Activated CD4-positive, alpha-beta memory T cell treated with anti-CD3 and anti-CD28 coated beads, Interleukin-2, amount 10 ng/mL, durations not matched to agents 7 days and 5 days (primary cell): ENCODE measurements at places on chromosomes 13 and 19. TPM values are rescaled to one million over a fixed set of nuclear protein-coding genes. Genes with fewer than 3 reads are reported as not detected.

- no peak for DNase-seq
Observed at GRCh38 chr19:53960886-53961285, 1.9 kb upstream of the CACNG8 start.

LSR gene
- 13.3 TPM for total RNA-seq

DNA sequence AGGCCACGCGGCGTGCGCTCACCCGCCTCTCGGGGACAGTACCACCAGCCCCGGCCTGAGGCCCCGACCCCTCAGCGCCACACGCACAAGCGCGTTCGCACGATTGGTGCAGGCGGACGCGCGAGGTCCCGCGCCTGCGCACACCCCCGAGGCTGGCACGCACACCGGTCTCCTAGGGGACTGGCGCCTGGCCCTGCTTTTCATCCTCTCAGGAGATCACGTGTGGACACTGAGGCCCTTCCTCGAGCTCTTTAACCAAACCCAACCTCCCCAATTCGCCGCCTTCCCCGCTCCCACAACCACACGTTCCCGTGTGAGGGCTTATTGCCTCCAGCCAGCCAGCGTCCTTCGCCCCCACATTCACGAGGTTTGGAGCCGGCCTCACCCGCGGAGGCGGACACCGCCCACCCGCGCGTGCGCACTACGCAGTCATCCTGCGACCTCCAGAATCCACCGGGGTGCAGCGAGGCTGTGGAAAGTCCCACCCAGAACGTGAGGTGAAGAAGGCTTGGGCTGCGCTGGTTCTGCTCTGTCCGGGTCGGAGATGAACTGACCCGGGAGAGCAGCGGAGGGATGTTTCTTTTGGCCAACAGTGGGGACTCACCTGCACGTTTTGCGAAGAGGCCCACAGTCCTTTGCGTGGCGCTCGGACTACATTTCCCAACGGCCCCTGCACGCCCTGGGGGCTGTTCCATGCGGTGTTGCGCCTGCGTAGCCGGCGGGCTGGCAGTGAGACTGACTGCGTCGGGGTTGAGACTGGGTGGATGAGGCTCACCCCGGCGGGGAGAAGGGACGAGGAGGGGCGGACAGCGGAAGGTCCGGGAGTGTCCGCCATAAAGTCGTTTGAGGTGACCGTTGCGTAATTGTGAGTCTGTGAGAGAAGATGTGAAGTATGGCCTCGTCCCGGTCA lies 539 bp upstream of the ZNF667 start:
- no peak for DNase-seq

DNA sequence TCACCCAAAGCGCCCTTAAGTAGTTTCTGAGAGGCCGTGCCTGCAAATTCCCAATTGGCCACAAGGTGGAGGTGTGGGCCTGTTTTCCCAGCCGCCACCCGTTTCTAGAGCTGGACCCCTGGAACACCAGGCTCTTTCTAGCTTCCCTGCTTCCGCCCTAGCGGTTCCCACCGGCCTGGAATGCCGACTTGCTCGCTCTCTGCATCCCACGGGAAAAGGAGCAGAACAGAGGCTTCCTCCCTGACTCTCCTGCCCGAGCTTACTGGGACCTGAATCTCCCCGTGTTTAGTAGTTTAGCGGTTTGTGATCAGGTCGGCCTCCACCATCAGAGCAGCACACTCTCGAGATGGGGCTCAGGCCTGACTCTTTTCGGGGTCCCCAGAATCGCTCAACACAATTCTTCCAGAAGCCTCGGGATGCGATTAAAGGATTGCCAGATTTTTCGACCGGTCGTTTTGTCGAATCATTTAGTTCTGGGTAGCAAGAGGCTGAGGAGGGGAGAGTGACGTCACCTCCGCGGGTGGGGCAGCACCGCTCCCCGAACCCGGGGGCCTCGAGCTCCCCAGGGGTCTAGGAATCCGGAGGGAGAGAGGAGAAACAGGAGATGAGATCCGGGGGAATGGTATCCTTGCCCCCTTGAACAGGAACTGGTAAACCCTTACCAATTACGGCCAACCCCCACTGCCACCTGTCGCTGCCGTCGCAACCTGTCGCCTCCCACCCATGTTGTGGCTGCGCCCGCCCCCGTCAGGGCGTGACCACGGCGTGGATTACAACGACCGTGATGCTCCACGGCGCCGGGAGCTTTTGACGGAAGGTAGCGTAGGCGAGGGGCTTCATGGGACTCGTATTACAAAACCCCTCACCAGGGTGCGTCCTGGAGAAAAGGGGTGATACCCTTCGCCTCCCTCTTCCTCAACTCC lies 8.0 kb downstream of the NAPSA start:
- DNase-seq, result peak; percentile 89

- DNase-seq, result no peak
Observed at GRCh38 chr19:1089891-1090290, 5.3 kb downstream of the POLR2E start.

DNA sequence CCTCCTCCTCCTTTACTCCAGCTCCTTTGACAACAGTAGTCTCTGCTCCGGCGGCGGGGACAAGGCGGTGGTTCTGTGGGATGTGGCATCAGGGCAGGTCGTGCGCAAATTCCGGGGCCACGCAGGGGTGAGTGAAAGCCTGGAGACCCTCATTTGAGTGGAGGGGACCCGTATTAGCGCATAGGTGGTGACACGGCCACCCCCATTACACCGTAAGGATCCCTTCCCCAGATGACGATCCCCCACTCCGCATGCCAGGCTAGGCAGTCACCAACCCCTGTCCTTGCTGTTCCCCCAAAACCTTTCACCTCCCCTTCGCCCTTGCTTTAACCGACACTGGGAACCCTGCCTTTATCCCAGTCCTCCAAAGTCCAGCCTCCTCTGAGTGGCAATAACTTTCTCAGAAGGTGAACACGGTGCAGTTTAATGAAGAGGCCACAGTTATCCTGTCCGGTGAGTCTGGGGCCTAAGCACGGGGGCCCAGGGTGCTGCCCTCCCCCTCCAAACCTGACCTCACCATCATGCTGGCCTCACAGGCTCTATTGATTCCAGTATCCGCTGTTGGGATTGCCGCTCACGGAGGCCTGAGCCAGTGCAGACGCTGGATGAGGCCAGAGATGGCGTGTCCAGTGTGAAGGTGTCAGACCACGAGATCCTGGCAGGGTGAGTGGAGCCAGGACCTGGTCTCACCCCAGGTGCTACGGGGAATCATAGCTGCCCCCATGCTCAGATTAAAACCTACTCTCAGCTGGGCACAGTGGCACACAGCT lies 3.7 kb downstream of the WDR83 start:
- no peak for DNase-seq

MADCAM1 gene
- 0.78 TPM for total RNA-seq

- DNase-seq, result no peak
Observed at GRCh38 chr19:47653856-47654255, 44.9 kb downstream of the BICRA start.

SSBP4 gene
- total RNA-seq, result 153 TPM

- DNase-seq, result no peak
Observed at GRCh38 chr19:9070066-9070465, 16.8 kb upstream of the OR1M1 start.

DAZAP1 gene
- 218 TPM for total RNA-seq

JUNB gene
- 197 TPM for total RNA-seq

DCLK1 gene
- not detected for total RNA-seq

DNA sequence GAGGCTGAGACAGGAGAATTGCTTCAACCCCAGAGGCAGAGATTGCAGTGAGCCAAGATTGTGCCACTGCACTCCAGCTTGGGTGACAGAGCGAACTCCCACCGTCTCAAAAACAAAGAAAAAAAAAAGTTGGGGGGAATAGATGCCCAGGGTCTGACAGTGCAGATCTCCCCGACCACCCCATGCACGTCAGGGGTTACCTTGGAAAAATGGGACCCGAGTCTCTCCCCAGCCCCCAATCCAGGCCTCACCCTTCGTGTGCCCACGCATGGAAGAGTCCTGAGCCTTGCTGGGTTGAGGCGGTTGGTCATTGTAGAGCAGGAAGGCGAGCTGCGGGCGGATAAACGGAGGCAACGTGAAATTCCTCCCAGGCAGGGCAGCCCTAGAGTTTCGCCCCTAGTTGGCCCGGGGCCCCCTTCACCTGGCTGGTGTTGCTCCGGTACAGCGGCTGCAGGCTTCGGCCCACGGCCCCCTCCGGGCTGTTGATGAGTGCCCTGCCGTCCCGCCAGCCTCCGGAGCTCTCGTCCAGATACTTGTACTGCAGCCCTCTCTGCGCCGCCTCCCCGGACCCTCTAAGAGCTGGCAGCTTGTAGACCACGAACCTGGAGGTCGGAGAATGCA lies 588 bp downstream of the DNASE2 start:
- DNase-seq, result peak; percentile 21

DNA sequence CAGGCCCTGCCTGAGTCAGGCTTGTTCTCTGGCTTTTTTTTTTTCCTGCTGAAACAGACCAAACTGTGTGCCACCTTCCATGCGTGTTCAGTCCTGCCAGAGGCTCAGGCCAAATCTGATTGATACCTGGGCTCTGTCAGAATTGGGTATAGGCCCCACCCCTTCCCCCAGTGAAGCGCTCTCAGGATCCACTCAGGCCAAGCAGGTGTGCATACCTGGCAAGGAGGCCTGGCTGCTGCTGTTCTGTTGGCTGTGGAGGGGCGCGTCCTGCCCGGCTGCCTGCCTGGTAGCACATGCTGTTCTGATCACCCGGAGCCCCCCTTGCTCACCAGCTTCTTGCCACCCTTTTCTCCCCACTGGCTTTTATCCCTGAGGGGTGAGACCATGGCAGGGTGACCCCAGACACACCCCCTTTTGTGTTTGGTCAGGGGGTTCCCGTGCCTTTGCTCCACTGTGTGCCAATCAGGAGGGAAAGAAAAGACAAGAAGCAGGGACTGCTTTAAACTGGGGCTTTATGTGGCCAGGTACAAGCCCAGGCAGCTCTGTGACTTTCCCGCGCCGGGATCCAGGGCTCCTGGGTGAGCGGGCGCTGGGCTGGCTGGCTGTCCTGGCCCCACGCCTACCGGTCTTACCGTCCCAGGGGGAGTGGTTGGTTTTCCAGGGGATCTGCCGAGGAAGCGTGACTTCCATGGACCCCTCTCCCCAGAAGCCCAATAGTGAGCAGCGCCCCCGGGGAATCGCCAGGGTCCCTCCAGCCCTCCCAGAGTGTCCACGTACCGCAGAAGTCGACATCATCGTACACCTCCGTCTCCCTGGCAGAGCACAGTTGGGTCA lies 12.7 kb downstream of the PRAM1 start:
- DNase-seq, result no peak

NDFIP2 gene
- 53.2 TPM for total RNA-seq

DNA sequence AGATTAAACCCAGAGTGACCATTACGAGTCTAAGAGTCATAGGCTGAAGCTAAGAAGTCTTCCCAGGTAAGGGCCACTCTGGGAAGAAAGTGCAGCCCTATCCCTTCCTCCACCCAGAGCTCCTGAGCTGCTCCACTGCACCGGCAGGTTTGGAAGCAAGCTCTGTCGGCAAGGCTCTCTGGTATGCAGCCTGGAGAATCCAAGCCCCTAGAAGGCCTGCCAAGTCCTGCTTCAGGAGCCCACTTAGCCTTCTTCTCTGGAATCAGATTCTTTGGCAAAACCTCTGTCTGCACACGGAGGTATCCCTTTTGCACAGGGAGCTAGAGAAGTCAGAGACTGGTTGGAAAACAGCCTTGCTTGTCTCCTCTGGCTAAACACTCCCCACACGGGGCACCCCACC lies 58.5 kb downstream of the CEBPG start:
- no peak for DNase-seq

- DNase-seq, result no peak
Observed at GRCh38 chr13:39401046-39401705, 201.8 kb downstream of the LHFPL6 start.

DNA sequence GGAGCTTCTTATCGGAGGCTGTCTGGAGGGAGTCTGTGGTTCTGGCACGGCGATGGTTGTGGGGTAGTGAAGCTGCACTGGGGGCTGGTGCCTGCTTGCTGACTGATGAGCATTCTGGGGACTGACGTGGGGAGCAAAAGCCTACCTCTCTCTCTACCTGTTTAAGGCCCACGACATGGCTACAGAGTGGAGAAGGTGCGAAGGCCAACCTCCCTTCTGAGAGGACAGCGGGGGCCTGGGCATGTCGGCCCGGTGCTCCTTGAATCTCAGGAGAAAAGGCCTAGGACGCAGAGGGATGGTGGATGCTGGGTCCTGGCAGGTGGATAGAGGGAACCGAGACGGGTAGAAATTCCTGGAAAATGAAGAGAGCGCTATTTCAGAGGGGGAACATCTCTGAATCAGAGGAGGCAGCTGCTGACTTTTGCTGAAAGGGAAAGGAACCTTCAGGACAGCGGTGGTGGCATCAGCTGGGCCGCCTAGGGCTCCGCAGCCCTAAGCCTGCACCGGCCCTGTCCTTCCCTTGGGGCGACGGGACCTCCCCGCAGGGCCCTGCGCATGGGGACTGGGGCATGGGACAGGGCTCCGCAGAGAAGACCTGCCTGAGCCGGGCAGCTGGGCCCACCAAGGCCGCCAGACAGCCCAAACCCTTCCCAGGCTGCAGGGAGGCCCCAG lies 35.0 kb upstream of the MEDAG start:
- no peak for DNase-seq

CRTC1 gene
- 5.3 TPM for total RNA-seq

SPRY2 gene
- not detected for total RNA-seq

GRCh38 chr19:43631491-43631890 lies 8.2 kb downstream of the CADM4 start:
- DNase-seq, result no peak

DNA sequence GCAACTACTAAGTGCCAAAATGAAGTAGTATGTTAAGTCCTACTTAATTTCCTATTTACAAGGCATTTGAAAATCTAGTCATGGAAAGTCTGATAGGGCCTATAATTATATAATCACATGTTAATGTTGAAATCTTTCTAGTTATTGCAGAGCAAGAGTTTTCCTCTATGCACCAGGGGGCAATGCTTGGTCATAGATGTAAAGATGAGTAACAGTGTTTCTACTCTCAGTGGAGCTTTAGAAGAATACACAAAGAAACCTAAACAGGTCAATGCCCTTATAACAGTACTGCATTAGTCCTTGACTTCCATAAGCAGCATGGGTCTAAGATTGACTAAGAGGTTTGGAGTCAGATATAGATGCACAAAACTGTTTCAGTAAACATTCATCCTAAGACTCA lies 218.7 kb downstream of the KCTD12 start:
- DNase-seq, result no peak

JSRP1 gene
- total RNA-seq, result 0.73 TPM

- peak; percentile 44 for DNase-seq
Observed at GRCh38 chr13:30870049-30870884, 35.8 kb upstream of the MEDAG start.

DNA sequence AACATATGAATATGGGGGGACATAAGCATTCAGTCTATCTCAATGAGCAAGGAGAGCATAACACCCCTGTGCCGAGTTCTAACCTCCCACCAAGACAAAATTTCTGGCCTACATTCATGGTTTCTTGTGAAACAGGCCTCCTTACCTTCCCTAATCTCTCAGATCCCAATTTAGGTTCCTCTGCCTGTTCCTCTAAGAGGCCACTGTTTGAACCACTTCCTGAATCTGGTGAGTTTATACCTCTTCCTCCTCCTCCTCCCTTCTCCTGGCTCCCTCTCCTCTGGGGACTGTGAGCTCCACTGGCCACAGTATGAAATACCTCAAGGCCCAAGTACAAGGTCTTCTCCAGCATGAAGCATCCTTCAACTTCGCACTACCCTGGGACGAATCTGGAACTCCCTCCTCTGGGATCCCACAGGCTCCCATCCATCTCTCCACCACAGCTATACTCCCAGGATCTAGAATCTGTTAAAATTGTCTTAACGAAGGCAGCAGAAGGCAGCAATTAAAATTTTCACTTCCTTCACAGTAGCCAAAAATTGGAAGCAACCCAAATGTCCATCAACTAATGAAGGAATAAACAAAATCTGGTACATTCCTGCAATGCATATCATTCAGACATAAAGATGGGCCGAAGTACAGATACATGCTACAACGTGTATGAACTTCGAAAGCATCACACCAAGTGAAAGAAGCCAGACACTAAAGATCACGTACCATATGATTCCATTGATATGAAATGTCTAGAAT lies 7.8 kb upstream of the SIGLECL1 start:
- DNase-seq, result no peak

- DNase-seq, result peak; percentile 73
Observed at GRCh38 chr19:40433391-40434216, 7.8 kb upstream of the SERTAD1 start.
